Karpas-422 (cell line): ENCODE measurements at places on chromosomes 6 and 20. TPM values are rescaled to one million over a fixed set of nuclear protein-coding genes. Genes with fewer than 3 reads are reported as not detected.

GRCh38 chr6:95387845-95388244 is 189.5 kb upstream of the MANEA start:
- no peak for DNase-seq

- DNase-seq, result no peak
These were observed 23.1 kb upstream of the TCP11 start for GRCh38 chr6:35164277-35164676.

DNA sequence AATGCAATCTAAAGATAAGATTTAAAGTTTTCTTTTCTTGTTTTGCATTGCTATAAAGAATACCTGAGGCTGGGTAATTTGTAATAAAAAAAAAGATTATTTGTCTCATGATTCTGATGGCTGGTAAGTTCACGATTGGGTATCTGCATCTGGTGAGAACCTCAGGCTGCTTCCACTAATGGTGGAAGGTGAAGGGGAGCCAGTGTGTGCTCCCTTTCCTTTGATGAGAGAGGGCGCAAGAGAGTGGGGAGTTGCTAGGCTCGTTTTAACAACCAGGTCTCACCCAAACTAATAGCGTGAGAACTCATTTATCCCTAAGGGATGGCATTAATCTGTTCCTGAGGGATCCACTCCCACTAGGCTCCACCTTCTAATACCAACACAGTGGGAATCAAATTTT is 353.2 kb downstream of the BTBD3 start:
- DNase-seq, result no peak

GRCh38 chr6:12586721-12587480 is 129.7 kb upstream of the PHACTR1 start:
- no peak for DNase-seq

CST4 gene
- total RNA-seq, result not detected in 2 replicates

TCP11 gene
- 0.11 TPM in 1 of 2 replicates, not detected in the other for total RNA-seq

MUCL3 gene
- total RNA-seq, result not detected in 2 replicates

GRCh38 chr6:140178935-140179334 is 804.5 kb upstream of the CITED2 start:
- no peak for DNase-seq
